SJCRH30 (cell line): ENCODE measurements at places on chromosomes 13 and 19.

DNA sequence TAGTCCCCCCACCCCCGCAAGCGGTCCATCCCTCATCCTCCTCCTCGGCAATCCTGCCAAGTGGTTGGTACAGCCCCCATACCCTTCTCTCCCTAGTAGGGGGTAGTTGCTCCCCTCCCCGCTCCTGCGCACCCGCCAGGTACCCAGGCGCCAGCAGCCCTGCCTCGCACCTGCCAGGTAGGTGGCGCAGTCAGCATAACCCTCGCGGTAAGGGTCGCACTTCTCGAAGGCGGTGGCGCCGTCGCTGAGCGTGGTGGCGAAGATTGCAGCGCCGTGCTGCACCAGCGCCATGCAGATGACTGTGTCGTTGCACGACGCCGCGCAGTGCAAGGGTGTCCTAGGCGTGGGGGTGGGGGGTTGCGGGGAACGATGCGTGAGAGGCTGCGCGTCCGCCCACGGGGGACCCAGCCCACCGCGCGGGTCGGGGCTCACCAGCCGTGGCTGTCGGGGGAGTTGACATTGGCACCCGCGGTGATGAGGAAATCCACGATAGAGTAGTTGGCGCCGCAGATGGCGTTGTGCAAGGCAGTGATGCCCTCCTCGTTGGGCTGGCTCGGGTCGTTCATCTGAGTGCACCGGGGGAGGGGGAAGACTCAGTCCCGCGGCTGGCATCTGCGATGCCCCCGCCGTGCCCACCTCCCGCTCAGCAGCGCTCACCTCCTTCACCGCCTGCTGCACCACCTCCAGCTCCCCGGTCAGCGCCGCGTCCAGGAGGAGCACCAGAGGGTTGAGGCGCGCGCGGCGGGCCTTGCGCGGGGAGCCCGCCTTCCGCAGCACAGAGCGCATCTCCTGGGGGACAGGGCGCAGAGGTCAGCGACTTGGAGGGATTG lies 15.2 kb upstream of the ERCC2 start:
- no peaks in the 10 kb centered on the region for H3K4me1 ChIP-seq
- no peak overlapping the region for H3K27ac ChIP-seq
- H3K4me3 ChIP-seq = no peak overlapping the region
- no peaks in the 10 kb centered on the region for H3K36me3 ChIP-seq
- no peaks in the 10 kb centered on the region for H3K27me3 ChIP-seq

- H3K4me1 ChIP-seq = no peaks in the 10 kb centered on the region
- no peak overlapping the region for H3K27ac ChIP-seq
- H3K36me3 ChIP-seq = no peaks in the 10 kb centered on the region
- H3K4me3 ChIP-seq = no peak overlapping the region
Measured at GRCh38 chr13:100301418-100301817, 212.5 kb downstream of the PCCA start.

DNA sequence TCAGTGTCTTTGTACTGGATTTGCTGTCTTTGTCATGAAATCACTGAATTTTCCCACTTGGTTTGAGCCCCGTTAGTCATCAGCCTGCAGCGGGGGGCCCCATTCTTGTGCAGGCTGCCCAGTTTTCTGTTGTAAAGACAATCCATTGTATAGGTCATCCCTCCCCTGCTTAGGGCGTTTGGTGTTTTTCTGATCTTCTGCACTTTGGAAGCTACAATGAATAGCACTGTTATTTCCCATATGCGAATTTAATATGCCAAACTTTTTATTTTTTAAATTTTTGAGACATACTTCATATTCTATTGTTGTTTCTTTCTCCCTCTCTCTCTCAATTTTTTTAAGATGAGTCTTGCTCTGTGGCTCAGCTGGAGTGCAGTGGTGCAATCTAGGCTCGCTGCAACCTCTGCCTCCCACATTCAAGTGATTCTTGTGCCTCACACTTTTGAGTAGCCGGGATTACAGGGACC lies 9.0 kb downstream of the SLC27A1 start:
- peaks cover 12% of the 10 kb centered on the region for H3K4me1 ChIP-seq
- no peaks in the 10 kb centered on the region for H3K27me3 ChIP-seq
- no peaks in the 10 kb centered on the region for H3K36me3 ChIP-seq
- H3K27ac ChIP-seq = no peak overlapping the region
- no peak for DNase-seq

GRCh38 chr13:78137404-78138142 lies 218.9 kb upstream of the EDNRB start:
- peak; percentile 93 for DNase-seq
- H3K36me3 ChIP-seq = no peaks in the 10 kb centered on the region
- H3K27me3 ChIP-seq = no peaks in the 10 kb centered on the region
- no peak overlapping the region for H3K27ac ChIP-seq
- H3K4me1 ChIP-seq = no peaks in the 10 kb centered on the region
- no peak overlapping the region for H3K4me3 ChIP-seq

DNA sequence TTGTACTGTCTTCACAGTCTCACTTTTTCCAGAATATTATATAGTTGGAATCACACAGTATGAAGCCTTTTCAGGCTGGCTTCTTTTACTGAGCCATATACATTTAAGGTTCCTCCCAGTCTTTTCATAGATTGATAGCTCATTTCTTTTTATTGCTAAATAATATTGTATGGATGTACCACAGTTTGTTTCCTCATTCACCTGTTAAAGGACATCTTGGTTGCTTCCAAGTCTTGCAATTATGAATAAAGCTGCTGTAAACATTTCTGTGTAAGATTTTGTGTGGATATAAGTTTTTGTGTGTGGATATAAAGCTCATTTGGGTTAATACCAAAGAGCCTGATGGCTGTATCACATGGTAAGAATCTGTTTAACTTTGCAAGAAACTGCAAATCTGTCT lies 24.5 kb upstream of the CYP2A7 start:
- DNase-seq = no peak
- H3K4me3 ChIP-seq = no peak overlapping the region
- H3K4me1 ChIP-seq = no peaks in the 10 kb centered on the region
- peaks cover 19% of the 10 kb centered on the region; the same call in 1 of the 2 replicates for H3K27me3 ChIP-seq

DNA sequence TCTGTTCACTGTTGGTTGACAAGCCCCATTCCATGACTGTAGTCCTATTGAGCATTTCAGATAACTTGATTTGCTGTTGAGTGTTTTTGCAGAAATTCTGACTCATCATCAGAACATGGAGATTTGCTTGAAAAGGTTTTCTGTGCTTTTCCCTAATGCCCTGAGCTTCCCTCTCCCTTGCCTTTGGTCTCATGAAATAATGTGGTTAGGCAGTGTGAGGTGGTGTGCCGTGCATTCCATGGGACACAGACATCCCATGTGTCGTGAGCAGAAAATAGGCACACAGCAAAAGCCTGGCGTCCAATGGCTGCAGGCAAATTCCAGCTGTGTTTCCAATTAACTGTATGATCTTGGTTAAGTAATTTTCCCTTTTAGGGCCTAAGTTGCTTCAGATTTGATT lies 197.4 kb downstream of the DLEU7 start:
- no peak for DNase-seq
- H3K27ac ChIP-seq = no peak overlapping the region
- H3K27me3 ChIP-seq = no peaks in the 10 kb centered on the region
- no peaks in the 10 kb centered on the region for H3K36me3 ChIP-seq
- peaks cover 5% of the 10 kb centered on the region for H3K4me1 ChIP-seq

- no peak overlapping the region for H3K27ac ChIP-seq
- H3K27me3 ChIP-seq = no peaks in the 10 kb centered on the region
- no peak for DNase-seq
- H3K4me3 ChIP-seq = no peak overlapping the region
- no peaks in the 10 kb centered on the region for H3K36me3 ChIP-seq
Measured at GRCh38 chr13:90675129-90675528, 672.4 kb upstream of the MIR17HG start.

DNA sequence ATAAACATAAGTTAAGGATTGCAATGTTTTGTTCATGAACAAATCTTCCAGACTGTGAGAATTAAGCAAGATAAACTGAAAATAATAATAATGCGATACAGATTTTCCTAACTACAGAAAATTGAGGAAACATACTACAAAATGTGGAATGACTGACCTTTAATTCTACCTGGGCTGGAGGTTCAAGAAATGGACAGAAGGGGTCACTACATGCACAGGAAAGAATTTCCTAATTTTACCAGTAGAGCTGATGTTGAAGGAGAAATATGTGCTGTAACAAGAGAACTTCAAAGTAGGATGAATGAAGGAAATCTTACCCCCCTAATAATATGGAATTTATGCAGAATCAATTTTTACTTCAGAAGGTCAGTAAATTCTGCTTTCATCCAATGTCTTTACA lies 62.3 kb downstream of the ZNF627 start:
- no peaks in the 10 kb centered on the region for H3K4me1 ChIP-seq
- H3K36me3 ChIP-seq = peaks cover 22% of the 10 kb centered on the region
- no peaks in the 10 kb centered on the region for H3K27me3 ChIP-seq
- no peak overlapping the region for H3K27ac ChIP-seq
- no peak overlapping the region for H3K4me3 ChIP-seq
- no peak for DNase-seq

- no peak for DNase-seq
- no peak overlapping the region for H3K4me3 ChIP-seq
- no peaks in the 10 kb centered on the region; the same call in 1 of the 2 replicates for H3K4me1 ChIP-seq
- no peak overlapping the region for H3K27ac ChIP-seq
- H3K36me3 ChIP-seq = no peaks in the 10 kb centered on the region
- no peaks in the 10 kb centered on the region for H3K27me3 ChIP-seq
Measured at GRCh38 chr13:101397742-101398141, 18.6 kb downstream of the NALCN start.

- H3K36me3 ChIP-seq = no peaks in the 10 kb centered on the region
- H3K27me3 ChIP-seq = no peaks in the 10 kb centered on the region
- no peak for DNase-seq
- H3K4me1 ChIP-seq = peaks cover 9% of the 10 kb centered on the region
- H3K27ac ChIP-seq = no peak overlapping the region
- H3K4me3 ChIP-seq = no peak overlapping the region
Measured at GRCh38 chr19:34260771-34261173, 6.4 kb downstream of the GARRE1 start.

DNA sequence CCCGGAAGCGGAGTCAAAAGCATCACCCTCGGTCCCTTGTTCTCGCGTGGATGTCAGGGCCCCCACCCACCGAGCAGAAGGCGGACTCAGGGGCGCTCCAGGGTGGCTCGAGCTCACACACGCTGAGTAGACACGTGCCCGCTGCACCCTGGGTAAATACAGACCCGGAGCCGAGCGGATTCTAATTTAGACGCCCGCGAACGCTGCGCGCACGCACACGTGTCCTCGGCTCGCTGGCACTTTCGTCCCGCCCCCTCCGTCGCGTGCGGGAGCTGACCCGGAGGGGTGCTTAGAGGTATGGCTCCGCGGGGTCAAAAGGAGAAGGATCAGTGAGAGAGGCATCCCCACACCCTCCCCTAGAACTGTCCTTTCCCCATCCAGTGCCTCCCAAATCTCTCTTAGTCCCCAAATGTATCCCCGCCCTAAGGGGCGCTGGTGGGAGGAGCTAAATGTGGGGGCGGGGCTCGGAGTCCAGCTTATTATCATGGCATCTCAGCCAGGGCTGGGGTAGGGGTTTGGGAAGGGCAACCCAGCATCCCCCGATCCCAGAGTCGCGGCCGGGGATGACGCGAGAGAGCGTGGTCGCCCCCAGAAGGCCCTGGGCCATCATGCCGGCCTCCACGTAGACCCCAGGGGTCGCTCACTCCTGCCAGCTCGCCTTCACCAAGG lies 451 bp upstream of the ICAM5 start:
- H3K27ac ChIP-seq = no peak overlapping the region
- no peaks in the 10 kb centered on the region for H3K36me3 ChIP-seq
- H3K4me3 ChIP-seq = no peak overlapping the region
- H3K4me1 ChIP-seq = peaks cover 3% of the 10 kb centered on the region; the same call in 1 of the 2 replicates
- H3K27me3 ChIP-seq = no peaks in the 10 kb centered on the region

DNA sequence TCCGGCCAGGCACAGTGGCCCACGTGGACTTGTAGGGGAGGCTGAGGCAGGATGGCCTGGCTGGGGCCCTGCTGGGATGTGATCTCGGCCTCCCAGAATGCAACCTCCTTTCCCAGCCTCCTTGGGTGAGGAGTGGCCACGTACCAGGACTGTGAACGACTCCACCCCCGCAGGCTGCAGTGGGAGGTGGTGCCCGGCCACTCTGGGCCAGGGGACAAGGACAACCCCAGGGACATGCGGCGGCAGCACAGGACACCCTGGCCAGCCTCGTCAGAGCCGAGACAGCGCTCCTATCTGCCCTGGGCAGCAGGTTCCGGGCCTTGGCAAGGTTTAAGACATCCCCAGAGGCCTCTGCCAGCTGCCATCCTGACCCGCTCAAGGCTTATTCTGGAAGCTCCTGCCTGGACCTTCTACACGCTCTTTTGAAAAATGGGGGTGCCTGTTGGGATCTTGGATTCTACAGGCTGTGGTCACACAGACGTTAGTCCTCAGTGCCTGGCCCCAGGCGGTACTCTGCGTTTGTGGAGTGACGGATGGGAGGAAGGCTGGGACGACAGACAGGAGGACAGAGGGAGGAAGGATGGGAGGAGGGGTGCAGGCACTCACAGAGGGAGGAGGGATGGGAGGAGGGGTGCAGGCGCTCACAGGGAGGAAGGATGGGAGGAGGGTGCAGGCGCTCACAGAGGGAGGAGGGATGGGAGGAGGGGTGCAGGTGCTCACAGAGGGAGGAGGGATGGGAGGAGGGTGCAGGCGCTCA lies 19.9 kb upstream of the CACTIN start:
- DNase-seq = no peak
- H3K36me3 ChIP-seq = peaks cover 2% of the 10 kb centered on the region; the same call in 1 of the 2 replicates
- H3K27ac ChIP-seq = no peak overlapping the region
- H3K4me1 ChIP-seq = no peaks in the 10 kb centered on the region
- no peaks in the 10 kb centered on the region for H3K27me3 ChIP-seq
- H3K4me3 ChIP-seq = no peak overlapping the region

DNA sequence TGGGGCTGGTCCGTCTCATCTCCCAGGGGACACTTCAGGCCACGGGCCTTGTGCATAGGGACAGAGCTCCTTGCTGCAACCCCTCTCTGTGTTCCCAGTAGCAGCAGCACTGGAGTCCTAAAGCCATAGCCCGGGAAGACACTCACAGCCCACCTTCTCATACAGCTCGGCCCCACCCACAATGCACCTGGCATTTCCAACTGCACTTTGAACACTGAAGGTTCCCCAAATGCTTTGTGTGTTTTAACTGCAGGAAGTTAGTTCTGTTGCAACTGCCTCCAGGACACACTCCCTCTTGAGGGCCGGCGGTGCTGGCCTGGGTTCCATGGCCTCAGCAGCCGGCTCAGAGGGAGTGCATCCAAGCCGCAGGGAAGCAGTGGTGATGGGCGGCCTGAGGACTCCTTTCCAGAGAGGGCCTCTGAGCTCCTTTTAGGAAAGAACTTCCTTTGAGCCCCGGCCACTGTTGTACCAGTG lies 22.7 kb upstream of the TMEM255B start:
- no peak overlapping the region for H3K4me3 ChIP-seq
- no peaks in the 10 kb centered on the region for H3K4me1 ChIP-seq
- no peaks in the 10 kb centered on the region for H3K36me3 ChIP-seq
- DNase-seq = no peak
- H3K27me3 ChIP-seq = no peaks in the 10 kb centered on the region

DNA sequence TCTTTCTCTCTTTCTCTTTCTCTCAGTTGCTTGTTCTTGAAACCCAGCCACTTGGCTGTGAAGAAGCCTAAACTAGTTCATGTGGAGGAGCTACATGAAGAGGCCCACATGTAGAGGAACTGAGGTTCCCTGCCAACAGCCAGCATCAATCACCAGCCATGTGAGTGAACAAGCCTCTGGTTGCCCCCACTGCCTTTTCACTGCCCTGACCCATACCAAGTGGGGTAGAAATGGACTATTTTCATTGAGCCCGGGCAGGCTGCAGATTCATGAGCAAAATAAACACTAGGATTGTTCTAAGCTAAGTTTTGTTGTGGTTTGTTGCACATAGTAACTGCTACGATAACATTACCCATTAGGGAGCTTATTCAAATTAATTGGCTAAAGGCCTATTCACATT lies 78.7 kb upstream of the FAM216B start:
- no peaks in the 10 kb centered on the region for H3K27me3 ChIP-seq
- H3K36me3 ChIP-seq = no peaks in the 10 kb centered on the region
- H3K27ac ChIP-seq = no peak overlapping the region
- no peak overlapping the region for H3K4me3 ChIP-seq
- no peaks in the 10 kb centered on the region for H3K4me1 ChIP-seq
- no peak for DNase-seq
